ENCODE measurements at places on chromosomes 11 and 22. TPM values are rescaled to one million over a fixed set of nuclear protein-coding genes. Genes with fewer than 3 reads are reported as not detected.

Gene RPL27A
- 1,422 TPM for total RNA-seq

Gene B4GALNT4
- total RNA-seq = 1.2 TPM

Gene MYO7A
- 2.5 TPM for total RNA-seq

Gene ZP1
- total RNA-seq = not detected

Gene OR52N4
- total RNA-seq = 3.6 TPM

Gene RCOR2
- not detected for total RNA-seq

Gene SOX6
- total RNA-seq = 0.51 TPM

Gene PTPN5
- total RNA-seq = not detected

Gene APOL4
- total RNA-seq = not detected

DNA sequence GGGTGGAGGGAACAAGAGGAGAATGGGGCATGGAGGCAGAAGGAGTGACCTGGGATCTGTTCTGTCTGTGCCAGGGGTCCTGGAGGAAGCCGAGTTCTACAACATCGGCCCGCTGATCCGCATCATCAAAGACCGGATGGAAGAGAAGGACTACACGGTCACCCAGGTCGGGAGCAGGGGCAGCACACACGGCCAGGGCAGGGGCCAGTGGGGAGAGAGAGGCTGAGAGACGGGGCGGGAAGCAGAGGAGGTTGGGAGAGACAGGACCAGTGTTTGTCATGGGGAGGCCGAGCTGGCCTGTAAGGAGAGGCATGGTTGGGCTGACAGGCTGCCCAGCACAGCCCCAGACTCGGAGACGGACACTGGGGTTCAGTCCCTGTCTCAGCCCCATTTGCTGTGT, 4.7 kb downstream of the KCTD17 start:
- DNase-seq = no peak

- DNase-seq = no peak
Observed at GRCh38 chr22:24407884-24408283, 19.5 kb upstream of the ADORA2A start.

DNA sequence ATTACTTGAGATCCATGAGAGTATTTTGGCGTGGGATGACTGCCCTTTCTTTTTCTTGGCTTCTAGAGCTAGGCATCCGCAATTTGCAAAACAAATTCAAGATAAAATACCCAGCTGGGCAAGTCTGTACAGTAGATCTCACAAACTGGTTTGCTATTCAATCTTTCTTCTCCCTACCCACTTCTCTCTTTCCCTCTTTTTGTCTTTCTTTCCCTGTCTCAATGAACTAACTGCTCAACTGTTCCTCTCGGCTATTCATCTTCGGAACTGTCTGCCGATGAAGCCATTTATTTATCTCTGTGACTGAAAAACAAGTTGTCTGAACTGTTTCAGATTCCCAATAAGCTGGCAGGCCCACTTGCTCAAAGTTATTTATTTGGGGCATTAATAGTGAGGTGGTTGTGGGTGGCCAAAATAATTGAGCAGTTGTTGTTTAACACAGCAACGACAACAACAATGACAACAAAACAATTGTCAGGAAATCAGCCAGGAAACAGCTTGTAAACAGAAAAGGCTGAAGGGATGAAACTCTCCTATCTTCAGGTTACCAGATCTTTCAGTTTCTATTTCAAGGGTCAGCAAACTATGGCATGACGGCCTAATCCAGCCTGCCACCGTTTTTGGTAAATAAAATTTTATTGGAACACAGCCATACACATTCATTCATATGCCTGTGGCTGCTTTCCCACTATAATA, 76.0 kb upstream of the MTMR2 start:
- DNase-seq = no peak

DNA sequence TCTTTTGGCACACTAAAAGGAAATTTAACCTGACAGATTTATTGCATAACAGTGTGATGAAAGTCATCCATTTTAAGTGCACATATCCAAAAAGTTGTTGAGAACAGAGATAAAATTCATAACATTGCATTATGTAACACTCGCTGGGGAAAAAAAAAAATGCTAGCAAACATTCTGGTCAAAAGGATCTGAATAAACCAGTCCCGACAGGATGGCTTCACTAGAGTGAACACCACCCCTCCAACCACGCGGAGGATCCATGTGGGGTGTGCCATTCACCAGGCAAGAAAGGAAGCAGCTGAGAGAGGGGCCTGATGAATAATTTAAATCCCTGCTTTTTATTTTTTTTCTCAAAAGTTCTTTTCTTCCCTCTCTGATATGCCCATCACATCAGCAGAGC, 258.7 kb downstream of the DCDC1 start:
- no peak for DNase-seq

- peak; percentile 20 for DNase-seq
Observed at GRCh38 chr11:12674936-12675696, 895 bp downstream of the TEAD1 start.

DNA sequence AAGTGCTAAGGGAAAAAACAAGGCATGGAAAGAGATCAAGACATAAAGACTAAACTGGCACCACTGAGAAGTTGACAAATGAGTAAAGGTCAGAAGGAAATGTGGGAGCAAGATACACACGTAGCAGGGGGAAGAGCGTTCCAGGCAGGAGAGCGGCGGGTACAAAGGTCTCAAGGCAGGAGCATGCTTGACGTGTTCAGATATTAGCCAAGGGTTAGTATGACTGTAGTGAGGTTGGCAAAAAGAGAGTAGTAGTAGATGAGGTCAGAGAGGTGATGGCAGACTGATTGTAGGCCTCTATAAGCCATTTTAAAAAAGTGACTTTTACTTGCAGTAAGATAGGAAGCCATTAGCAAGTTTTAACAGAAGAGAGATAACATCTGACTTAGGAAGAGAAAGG, 9.9 kb downstream of the SYT9 start:
- no peak for DNase-seq

DNA sequence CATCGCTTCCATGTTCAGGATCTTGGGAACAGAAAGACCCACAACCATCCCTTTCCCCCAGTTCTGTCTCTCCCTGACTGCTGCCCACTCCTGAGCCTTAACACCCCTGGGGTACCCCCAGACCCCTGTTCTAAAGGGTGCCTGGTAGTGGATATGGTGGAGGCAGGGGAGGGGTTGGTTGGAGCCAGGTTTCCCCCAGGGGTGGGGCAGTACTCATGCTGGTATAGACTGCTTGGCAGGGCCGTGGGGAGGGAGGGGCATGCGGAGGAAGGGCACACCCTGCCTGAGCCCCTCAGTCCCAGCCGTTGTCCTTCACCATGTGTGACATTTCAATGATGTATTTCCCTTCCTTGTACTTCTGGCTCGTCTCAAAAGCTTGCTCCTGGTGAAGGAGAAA, 4.0 kb downstream of the YPEL4 start:
- no peak for DNase-seq

GRCh38 chr11:132855516-132855915, 676.8 kb downstream of the OPCML start:
- no peak for DNase-seq

GRCh38 chr11:130070846-130071200, 1.1 kb downstream of the APLP2 start:
- DNase-seq = peak; percentile 3

DNA sequence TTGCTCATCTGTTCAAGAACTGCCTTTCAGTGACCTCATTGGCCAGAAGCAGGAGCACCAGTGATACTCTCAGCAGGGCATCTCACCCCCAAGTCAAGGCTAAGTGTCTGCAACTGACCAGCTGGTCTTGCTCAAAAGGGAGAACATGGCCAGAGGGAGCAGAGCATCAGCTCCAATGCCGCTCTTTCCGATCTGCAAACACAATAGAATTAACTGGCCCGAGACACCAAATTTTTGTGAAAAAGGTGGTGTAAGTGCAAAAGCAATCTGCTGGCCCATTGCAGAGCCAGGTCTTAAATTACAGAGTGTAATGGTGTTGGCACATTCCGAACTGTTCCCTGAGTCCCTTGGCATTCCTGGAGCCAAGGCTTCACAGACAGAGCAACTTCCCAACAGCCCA, 97.0 kb downstream of the PKNOX2 start:
- no peak for DNase-seq

GRCh38 chr22:30028731-30029130, 51.5 kb upstream of the HORMAD2 start:
- DNase-seq = no peak

GRCh38 chr22:42608136-42608822, 6.4 kb downstream of the POLDIP3 start:
- DNase-seq = no peak

DNA sequence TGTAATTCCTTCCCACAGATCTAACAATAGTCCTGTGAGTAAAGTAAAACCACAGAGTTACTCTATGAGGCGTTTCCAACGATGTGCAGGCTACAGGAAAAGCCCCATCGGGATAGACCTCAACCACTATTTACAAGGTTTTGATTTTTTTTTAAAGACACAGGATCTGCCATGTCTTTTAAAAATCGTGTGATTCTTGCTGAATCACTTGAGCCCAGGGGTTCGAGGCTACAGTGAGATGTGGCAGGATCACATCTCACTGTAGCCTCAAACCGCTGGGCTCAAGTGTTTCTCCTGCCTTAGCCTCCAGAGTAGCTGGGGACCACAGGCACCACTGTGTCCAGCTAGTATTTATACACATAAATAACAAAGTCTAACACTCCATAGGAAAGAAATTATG, 7.8 kb downstream of the TAF1D start:
- no peak for DNase-seq

DNA sequence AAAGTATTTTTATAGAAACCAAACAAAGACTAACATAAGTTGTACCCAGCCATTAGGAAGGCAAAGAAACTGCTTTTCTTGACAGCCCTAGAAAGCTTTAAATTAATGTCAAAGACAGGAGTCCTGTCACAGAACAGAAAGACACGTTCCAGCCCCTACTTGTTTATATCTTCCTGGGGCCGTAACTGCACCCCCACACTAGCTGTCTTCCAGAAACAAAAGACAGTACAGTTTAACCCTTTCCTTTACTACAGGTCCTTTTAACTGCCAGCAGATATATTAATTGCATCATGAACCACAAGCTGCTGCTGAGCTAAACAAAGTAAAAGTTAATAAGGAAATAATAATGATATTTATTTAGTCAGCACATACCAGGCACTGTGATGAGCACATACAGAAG, 20.3 kb upstream of the CFAP300 start:
- DNase-seq = no peak

DNA sequence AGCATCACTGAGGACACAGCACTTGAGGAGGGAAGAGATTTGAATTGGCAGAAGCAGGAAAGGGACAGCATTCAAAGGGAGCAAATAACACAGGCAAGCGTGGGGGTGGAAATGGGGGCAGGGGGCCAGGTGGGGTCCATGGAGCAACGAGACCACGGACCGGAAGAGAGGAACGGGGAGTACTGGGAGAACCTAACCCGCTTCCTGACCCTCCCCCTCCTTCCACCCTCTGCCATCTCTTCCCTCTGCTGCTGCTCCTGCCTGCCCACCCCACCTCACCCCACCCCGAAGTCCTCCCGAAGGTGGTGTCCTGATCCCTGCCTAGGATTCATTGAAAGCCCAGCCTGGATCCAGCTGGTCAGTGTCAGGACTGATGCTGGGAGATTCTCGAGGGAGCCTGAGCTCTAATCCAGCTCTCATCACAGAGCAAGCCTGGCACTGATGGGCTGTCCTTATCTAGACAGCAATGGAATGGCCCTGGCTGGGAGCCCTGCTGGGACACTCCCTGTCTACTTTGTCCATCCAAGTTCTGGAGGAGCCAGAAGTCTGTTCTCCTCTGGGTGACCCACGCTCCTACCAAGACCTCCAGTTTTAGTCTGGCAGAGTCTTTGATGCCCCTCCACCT, 105.0 kb downstream of the TRIM29 start:
- DNase-seq = no peak

GRCh38 chr11:18064450-18065054, 18.5 kb upstream of the TPH1 start:
- DNase-seq = no peak

DNA sequence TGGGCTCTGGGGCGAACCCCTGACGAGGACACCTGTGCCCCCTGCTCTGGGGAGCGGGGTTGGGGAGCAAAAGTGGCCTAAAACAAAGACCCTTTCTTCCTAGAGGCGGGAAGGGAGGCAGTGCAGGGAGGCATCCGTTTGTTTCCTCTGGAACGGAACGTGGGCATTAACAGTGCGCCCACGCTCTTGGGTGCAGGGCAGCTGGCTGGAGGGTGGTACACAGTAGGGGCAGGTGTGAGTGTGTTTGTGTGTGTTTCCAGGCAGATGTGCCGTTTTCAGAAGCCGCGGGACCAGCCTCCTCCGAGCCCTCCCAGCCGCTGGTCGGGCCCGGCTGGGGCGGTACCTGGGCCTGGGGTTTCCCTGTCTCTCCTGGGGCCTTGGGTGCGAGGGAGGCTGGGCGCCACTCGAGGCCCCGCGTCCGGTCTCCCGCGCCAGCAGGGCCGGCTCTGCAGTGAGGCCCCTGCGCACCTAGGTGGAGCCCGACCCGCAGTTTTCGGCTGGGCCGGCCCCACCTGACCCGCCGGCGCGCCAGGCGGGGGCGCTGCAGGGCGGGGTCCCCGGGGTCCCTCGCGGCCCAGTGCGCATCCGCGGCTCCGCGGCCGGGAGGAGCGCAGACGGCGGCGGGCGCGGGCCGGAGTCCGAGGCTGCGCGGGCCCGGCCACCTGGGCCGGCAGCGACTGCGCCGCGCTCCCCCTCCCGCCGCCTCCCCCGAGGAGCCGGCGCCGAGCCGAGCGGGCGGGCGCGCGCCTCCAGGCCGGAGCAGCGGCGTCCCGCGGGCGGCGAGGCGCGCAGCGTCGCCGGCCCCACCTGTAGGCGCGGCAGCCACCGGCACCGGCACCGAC, 1252.7 kb downstream of the BRD1 start:
- DNase-seq = no peak

GRCh38 chr22:36431977-36432376, 44.2 kb upstream of the MYH9 start:
- DNase-seq = no peak

DNA sequence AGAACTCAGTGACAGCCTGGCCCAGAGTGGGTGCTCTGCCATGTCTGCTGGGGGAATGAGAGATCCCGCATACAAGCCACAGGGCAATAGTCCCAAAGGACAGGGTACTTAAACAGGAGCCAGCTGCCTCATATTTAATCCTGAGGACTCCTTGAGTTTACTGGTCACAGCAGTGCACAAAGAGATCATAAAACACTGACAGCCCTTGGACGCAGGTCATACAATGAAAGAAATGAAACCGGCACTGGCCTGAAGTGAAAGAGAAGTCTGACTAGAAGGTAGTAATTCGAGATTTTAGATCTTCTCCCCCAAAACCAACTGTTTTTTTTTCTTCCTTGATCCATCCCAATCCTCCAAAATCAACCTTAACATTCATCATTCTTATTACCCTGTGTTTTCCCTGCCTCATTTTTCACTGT, 299.8 kb upstream of the SYN3 start:
- DNase-seq = no peak

DNA sequence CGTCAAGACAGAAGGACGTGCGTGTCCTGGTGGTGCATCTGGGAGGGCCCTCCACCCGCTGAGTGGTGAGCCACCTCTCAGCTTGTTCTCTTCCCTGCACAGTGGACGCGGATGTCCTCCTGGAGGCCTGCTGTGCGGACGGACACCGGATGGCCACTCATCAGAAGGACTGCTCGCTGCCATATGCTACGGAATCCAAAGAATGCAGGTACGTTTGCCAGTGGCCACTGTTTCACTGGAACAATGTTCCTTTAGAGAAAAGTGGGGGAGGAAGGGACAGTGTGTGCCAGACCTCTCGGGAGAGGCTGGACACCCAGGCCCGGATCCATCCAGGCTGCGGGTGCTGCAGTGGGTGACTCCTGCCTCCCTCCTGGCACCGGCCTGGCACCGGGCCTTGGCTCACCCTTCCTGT, 15.9 kb downstream of the FBLN1 start:
- DNase-seq = no peak

- no peak for DNase-seq
Observed at GRCh38 chr22:19663286-19663815, 51.0 kb upstream of the SEPTIN5 start.
